ENCODE measurements at places on chromosomes 2 and 18.

DNA sequence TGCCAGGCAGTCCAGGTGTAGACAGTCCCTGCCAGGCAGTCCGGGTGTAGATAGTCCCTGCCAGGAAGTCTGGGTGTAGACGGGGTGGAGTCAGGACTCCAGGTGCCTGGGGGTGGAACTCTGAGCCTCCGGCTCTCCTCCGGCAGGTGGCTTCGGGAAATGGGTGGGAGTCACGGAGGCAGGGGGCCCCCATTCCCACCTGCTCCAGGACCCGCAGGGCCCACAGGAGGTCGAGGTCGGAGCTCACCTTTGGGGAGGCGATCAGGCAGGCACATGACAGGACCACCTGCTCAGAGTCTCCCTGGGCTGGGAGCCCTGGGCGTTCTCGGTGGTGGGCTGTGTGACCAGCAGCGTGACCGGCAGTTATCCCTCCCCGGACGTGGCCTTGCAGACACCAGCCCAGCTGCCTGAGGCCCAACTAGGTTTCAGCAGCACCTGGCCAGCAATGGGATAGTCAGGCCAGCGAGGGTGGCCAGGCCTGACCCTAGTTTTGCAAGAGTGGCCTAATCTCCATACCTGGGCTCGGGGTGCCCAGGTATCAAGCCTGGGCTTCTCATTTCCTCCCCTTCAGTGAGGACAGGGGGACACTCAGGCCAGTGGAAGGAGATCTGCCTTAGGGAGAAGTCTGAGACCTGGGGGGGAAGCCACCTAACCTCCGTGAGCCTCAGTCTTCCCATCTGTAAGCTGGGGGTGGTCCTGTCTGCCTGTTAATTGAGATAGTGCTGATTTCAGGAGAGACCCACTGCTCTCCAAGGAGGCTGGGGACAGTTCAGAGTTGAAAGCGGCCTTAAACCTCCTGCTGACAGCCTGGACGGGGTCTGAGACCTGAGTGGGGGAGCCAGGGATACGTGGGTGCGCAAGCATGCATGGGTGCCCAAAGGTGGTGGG lies 13.2 kb downstream of the GPC1 start:
- DNase-seq, result no peak

- DNase-seq, result no peak
These were observed 98.1 kb upstream of the ACAA2 start for GRCh38 chr18:49911427-49911826.

GRCh38 chr2:18664421-18664820 lies 75.1 kb upstream of the NT5C1B start:
- no peak for DNase-seq

DNA sequence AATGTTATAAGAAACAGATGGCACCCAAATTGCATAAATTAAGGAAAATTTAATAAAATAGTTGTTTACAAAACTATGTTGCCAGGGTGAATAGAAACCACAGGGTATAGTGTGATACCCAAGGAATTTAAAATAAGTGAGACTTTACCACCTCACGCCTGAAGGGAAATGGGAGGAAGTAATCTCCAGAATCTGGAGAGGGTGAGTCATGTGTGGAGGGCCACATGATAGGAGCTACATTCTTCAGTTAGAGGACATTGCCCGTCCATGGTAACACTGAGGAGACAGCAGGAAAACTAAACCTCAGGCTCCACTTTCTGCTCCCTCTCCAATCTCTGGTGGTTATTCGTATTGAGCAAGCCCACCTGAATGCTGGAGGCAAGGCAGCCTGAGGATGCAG lies 97.2 kb upstream of the NXPH2 start:
- no peak for DNase-seq

DNA sequence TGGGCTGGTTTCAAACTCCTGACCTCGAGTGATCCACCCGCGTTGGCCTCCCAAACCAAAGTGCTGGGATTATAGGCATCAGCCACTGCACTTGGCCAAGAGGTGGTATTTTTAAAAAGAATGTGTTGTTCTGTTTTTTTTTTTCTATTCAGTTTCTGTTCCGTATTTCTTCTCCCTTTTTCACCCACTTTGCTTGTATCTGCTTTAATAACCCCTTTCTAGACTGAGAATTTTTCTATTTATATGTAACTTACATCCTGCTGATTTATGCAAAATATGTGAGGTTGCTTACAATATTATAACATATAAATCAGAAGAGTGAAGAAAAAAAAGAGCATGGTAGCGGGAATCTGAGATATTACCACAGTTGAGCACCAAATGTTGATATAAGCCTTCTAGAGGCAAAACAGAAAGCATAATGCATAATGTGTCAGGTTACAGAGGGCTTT lies 17.2 kb upstream of the LYPD6B start:
- no peak for DNase-seq

DNA sequence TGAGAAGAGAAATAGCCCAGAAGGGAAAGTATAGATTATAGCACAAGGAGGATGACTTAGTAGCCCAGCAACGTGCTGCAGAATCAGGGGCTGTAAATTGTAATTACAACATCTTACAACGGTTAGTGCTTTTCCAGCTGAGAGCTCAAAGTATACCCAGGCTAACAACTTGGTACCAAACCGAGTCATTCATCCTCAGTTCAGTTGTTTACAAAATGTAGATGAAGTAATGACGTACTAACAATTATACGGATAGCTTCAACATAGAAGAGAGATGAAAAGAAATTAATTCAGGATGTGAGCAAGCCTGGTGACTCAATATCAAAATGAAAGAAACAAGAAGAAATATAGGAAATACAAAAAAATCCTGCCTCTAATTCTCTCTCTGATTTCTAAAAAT lies 99.2 kb downstream of the DYNAP start:
- no peak for DNase-seq

DNA sequence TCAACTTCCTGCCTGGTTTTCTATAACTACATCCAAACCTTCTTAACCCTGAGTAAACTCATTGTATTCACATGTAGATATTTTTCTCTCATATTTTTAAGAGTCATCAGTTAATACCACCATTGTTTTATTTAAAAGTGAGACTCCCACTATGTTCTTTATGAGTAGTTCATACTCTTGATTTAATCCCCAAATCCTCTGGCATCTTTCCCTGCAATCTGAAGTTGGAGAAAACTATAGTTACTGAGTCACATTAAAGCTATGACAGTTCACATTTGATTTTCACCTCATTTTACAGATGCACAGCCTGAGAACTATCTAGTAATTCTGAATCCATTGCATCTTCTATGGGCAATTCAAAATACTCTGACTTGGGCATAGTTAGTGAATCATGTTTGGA lies 1358.7 kb upstream of the NRXN1 start:
- no peak for DNase-seq

DNA sequence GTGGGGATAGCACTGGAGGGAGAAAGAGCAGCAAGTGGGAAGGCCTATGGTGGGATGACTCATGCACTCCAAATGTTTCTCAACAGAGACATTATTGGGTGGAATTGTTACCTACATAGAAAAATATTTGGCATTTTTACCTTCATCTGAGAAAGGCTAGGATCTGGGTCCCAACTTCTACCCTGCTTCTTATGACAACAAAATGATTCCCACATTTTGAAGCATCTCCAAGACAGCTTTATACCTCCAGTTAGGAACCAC lies 908.9 kb upstream of the GYPC start:
- no peak for DNase-seq

DNA sequence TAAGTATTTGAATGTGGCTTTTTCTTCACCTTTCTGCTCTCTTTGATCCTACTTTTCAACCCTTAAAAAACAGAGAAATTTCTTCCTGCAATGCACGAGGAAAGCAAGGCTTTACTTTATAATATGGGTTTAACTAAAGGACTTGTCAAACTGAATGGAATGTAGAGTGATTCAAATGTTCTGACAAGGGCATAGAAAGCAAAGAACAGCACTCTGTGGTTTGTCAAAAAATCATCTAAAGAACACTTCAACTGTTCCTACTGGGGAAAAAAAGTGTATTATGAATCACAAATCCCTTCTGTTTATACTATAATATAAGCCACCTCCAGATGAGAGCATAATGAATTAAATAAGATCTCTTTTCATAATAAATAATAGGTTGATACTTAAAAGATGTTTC lies 45.0 kb upstream of the RIT2 start:
- DNase-seq, result peak; percentile 21

DNA sequence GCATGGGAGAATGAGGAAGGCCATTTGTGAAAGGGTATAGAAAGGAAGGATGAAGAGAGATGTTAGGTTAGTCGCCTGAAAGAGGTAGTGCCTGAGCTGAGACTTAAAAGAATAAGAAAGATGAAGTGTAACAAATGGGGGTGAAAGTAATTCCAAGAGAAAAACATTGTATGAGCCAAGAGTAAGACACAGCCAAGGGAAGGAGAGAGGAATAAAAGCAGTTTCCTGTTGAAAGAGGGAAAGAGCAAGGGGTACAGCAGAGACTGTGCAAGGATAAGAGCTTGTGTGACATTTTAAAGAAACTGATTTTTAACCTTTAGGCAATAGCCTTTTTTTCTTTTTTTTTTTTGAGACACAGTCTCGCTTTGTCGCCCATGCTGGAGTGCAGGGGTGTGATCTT lies 4.8 kb upstream of the RBBP8 start:
- DNase-seq, result no peak

DNA sequence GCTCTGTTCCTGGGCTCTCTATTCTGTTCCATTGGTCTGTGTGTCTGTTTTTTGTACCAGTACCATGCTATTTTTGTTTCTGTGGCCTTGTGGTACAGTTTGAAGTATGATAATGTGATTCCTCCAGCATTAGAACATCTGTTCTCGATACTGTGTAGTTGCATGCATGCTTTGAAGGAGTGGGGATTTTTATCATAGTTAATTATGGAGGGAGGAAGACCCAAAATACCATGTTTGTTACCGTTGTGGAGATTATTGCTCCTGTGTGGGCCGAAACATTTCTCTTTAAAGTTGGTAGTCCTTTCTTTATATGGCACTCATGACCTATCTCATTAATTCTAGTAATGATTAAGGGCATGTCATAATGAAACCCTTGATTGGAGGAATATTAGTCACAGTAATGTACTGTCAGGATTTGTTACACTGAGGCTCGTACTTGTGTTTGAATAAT lies 87.6 kb downstream of the TTC27 start:
- no peak for DNase-seq

DNA sequence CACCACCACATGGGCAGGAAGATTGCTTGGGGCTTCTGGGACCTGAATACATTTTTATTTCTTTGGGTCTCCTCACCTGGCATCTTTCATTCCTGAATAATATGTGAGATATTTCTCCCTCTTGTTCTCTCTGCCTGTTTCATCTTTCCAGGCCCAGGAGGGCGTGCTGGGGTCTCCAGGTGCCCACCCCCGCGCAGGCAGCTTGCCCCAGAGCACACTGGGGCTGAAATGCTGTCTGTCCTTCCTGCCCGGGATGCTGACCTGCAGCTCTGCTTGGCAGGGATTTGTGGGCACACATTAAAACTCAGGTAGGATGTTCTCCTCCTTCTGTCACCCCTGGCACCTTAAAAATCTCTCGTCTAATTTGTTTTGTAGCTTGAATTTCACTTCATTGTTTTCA lies 39.7 kb upstream of the TEX51 start:
- DNase-seq, result no peak

- no peak for DNase-seq
These were observed 29.5 kb upstream of the LAPTM4A start for GRCh38 chr2:20080839-20081415.

DNA sequence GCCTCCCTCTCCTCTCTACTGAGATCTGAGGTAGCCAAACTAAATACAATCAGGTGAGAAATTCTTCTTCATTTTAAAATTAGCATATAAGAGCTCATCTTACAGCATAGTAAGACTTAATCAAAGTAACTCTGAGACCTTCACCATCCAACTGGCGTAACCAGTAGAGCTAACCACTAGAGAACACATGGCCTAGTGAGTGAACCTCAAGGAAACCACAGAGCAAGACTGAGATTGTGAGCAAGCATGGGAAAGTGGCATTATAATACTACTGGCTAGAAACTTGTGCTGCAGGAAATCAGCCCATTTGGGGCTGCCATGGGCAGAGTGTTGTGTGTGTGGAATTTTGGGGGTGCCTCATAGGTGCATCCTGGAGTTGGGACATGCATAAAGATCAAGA lies 61.1 kb upstream of the SPHKAP start:
- DNase-seq, result no peak

- DNase-seq, result no peak
These were observed 552.9 kb upstream of the TNP1 start for GRCh38 chr2:217412721-217413120.

DNA sequence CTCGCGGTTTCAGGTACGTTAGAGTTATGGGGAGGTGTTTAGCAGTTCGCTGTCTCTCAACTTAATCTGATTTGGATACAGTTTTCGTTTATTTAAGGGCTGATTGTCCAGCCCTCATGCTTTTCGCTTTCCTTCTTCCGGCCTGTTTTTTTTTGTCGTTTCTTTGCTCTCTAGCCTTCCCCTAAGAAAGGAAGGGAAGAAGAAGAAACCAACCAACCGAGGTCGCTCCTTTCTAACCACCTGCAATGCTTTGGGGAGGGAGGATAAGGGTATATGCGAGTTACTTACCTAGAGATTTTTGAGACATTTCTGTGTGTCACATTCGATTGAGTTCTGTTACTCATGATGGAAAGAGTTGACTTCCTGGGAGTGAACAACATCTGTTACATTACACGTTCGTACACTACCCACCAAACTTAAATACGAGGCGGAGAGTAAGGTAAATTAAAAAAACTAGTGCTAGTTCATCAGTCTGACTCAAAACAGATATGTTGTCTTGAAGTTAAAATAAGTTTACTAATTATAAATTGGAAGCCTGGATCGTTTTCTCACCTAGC lies 918 bp downstream of the EIF5B start:
- DNase-seq, result no peak

Data from smooth muscle cell of the brain vasculature (primary cell).